ENCODE measurements at places on chromosomes 16 and 17. TPM values are rescaled to one million over a fixed set of nuclear protein-coding genes. Genes with fewer than 3 reads are reported as not detected.

- peaks cover 72% of the 10 kb centered on the region for H3K36me3 ChIP-seq
- DNase-seq: no peak
- H3K4me1 ChIP-seq: no peaks in the 10 kb centered on the region
- H3K27ac ChIP-seq: no peak overlapping the region
Observed at GRCh38 chr16:89749637-89750036, 28.3 kb downstream of the ZNF276 start.

DNA sequence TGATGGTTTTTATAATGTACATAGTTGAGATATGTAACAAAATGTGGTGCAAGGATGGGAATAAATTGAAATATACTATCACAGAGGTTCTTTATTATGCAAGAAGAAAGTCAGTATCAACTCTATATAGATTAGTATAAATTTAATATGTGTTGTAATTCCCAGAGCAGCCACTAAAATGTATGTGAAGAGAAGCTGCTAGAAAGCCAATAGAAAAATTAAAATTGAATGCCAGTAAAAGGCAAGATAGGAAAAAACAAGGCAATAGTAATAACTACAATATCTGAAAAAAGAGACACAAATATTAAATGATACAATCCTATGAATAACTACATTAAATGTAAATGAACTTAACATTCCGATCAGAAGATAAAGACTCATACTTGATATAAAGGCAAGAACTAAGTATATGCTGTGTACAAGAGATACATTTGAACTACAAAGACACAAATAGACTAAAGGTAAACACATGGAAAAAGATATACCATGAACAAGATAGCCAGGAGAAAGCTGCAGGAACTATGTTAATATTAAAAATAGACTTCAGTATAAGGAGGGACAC is 92.0 kb downstream of the ABCA8 start:
- no peaks in the 10 kb centered on the region for H3K4me1 ChIP-seq
- no peak overlapping the region for H3K27ac ChIP-seq
- H3K27me3 ChIP-seq: no peaks in the 10 kb centered on the region
- no peak for DNase-seq
- H3K4me3 ChIP-seq: no peak overlapping the region
- H3K36me3 ChIP-seq: 0 out of 2 replicates have a peak, but pooled peaks cover 3% of the 10 kb centered on the region

DNA sequence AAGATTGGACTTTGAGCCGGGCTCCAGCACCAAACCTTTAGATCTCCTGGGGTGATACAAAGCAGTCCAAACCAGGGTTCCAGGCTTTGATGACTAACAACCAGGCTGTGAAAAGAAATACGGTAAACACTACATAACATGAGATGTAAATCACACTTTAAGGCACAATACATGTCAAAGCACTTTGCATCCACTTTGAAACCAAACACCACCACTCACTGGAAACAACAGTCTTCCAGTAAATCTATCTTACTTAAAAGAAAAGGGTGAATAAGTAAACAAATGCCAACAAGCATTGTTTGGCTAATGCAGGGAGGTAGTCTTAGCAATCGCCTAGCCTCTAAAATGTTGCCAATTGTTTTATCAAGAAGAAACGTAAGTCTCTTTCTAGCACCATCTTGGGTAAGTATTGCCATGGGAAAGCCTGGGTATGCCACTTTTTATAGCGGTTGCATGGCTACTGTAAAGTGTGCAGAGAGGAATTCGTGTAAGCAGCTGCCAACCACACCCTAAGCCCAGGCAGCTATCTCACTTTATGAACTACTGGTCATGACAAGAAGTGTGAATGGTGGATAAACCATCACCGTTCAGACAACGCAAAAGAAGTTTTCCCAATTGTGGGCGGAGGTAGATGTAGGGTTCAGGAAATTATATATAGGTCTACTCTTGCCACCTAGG is 267.4 kb upstream of the PSMD7 start:
- no peak overlapping the region for H3K4me3 ChIP-seq
- H3K27ac ChIP-seq: no peak overlapping the region
- H3K27me3 ChIP-seq: peaks cover 63% of the 10 kb centered on the region
- no peaks in the 10 kb centered on the region for H3K36me3 ChIP-seq

DNA sequence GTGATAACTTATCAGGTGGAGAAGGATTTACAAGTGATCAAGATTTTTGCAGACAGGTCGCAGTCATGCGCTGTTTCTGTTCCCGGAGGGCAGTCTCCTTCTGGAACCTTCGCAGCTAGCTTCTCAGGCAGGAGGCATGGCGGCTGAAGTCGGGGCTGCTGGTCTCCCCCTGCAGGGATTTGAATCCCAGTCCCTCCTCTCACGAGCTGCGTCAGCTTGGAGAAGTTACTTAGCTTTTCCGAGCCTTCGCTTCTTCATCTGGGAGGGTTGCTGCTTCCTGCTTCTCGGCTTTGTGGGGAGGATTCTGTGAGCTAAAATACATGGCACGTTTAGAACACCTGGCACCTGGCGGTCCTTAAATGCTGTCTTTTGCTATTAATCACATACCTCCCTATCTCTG is 287.8 kb upstream of the FOXF1 start:
- peaks cover 61% of the 10 kb centered on the region for H3K27me3 ChIP-seq
- H3K4me1 ChIP-seq: no peaks in the 10 kb centered on the region
- H3K36me3 ChIP-seq: no peaks in the 10 kb centered on the region

- H3K4me3 ChIP-seq: no peak overlapping the region
- H3K4me1 ChIP-seq: no peaks in the 10 kb centered on the region
- no peak for DNase-seq
- H3K27ac ChIP-seq: no peak overlapping the region
- no peaks in the 10 kb centered on the region for H3K27me3 ChIP-seq
- H3K36me3 ChIP-seq: peaks cover 8% of the 10 kb centered on the region
Observed at GRCh38 chr17:61997664-61998063, 67.4 kb downstream of the MED13 start.

DNA sequence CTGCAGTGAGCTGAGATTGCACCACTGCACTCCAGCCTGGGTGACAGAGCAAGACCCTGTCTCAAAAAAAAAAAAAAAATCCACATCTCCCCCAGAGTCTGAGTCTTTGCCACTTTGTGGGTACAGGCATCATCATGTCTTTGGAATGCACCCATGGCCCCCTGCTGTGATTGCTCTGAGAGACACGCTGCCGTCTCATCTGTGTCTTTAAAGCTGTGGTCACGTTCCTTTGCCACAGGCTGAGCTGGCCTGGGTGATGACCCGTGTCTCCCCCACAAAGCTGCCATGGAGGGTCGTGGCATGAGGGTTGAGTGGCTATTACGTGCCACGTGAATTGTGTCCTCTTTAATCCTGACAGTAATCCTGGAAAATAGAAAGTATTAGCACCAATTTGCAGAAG is 20.2 kb downstream of the CRISPLD2 start:
- peak overlapping the region; percentile 17 for H3K27ac ChIP-seq
- no peaks in the 10 kb centered on the region for H3K27me3 ChIP-seq
- H3K36me3 ChIP-seq: no peaks in the 10 kb centered on the region
- DNase-seq: peak; percentile 37
- peaks cover 56% of the 10 kb centered on the region for H3K4me1 ChIP-seq

GRCh38 chr16:68898026-68898425 is 54.7 kb downstream of the TANGO6 start:
- no peak overlapping the region for H3K27ac ChIP-seq
- H3K4me3 ChIP-seq: no peak overlapping the region

DNA sequence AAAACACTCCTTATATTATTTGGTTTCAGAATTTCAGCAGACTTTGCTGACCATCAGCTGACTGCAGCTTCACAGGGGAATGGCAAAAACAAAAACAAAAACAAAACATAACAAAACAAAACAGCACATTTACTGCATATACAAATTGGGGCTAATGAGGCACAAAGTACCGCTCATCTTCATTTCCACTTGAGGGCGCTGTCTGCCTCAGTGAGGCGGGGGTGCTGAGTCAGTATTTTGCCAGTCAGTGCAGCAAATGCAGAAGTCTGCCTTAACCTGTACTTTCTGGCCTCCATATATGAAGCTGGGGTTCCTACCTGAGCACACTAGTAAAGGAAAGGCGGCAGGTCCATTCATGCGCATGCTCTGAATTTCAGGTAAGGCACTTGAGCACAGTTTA is 13.5 kb upstream of the DYNLRB2 start:
- DNase-seq: peak; percentile 8
- no peaks in the 10 kb centered on the region for H3K27me3 ChIP-seq
- no peak overlapping the region for H3K27ac ChIP-seq
- no peaks in the 10 kb centered on the region for H3K36me3 ChIP-seq
- no peaks in the 10 kb centered on the region for H3K4me1 ChIP-seq

- no peak for DNase-seq
- H3K4me3 ChIP-seq: peak overlapping the region; percentile 79
- peaks cover 8% of the 10 kb centered on the region for H3K4me1 ChIP-seq
- H3K36me3 ChIP-seq: peaks cover 9% of the 10 kb centered on the region
Observed at GRCh38 chr17:1830288-1830687, 483 bp downstream of the RPA1 start.

- no peak overlapping the region for H3K4me3 ChIP-seq
- no peak for DNase-seq
- H3K27me3 ChIP-seq: no peaks in the 10 kb centered on the region
Observed at GRCh38 chr16:65377195-65377594, 255.3 kb upstream of the CDH11 start.

DNA sequence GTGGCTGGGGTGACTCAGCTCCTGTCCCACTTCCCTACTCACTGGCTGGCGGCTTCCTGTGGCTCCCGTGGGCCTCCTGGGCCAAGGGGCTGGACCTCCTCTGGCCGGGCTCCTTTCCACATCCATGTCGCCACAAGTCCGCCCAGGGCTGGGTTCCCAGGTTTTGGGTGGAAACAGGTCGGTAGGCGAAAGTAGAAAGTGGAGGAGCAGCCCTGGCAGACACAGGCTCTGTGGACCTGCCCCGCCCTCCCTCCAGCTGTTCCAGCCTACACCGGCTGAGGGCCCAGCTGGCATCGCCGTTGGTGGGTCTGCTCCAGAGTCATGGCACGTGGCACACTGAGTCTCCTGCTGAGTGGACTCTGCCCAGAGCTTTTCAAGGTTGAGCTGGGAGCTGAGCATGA is 28.7 kb downstream of the GSE1 start:
- no peaks in the 10 kb centered on the region for H3K27me3 ChIP-seq
- no peaks in the 10 kb centered on the region for H3K36me3 ChIP-seq
- H3K4me3 ChIP-seq: no peak overlapping the region
- H3K4me1 ChIP-seq: peaks cover 25% of the 10 kb centered on the region

DNA sequence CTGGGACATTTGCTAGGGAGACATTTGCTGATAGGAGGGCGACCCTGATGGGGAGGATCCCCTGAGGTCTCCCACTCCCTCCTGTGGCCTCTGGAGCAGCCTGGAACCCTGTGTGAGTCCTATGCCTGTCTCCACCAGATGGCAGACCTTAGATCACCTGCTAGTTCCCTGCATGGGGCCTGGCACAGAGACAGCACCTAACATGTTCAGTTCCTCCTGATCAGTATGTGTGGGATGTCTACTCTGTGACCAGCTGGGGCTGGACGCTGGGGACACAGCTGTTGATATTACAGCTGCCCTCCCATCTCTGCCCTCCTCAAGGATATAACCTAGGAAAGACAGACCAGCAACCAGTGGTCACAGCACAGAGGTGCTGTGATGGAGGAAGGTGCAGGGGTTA is 1.1 kb upstream of the ADCY7 start:
- no peak overlapping the region for H3K4me3 ChIP-seq
- DNase-seq: peak; percentile 33
- no peaks in the 10 kb centered on the region for H3K36me3 ChIP-seq
- peak overlapping the region; percentile 70 for H3K27ac ChIP-seq

DNA sequence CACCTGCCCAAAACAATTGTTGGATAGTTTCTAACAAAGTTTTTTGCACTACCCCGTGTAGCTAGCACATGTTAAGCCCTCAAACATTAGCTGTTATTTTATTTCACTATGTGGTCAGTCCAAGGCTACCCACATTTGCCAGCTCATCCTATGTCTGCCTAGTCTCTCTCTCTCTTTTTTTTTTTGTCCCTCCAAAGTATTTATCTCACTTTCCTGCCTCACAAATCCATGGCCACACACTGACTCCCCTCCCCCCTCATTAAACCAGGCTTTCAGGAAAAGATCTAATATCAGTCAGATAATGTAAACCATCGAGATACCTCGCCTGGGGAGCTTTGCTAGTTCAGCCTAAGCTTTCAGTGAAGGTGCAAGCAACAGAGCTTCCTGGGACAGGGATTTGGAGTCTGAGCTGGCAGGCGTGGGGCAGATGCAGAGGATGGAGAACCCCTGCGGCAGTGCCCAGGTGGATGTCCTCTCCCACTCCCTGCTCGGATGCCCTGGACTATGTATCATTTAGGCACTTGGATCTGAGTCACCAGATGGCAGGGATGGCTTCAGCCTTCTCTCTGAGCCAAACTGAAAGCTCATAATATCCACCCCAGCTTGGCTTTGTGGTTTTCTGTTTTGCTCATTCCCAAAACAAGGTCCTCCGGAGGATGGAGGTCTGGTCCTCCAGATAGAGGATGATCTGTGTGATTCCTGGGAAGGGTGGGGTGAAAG is 73.7 kb upstream of the FOXF1 start:
- no peaks in the 10 kb centered on the region for H3K36me3 ChIP-seq
- no peak overlapping the region for H3K27ac ChIP-seq
- no peak overlapping the region for H3K4me3 ChIP-seq
- DNase-seq: no peak
- H3K27me3 ChIP-seq: peaks cover 60% of the 10 kb centered on the region

DNA sequence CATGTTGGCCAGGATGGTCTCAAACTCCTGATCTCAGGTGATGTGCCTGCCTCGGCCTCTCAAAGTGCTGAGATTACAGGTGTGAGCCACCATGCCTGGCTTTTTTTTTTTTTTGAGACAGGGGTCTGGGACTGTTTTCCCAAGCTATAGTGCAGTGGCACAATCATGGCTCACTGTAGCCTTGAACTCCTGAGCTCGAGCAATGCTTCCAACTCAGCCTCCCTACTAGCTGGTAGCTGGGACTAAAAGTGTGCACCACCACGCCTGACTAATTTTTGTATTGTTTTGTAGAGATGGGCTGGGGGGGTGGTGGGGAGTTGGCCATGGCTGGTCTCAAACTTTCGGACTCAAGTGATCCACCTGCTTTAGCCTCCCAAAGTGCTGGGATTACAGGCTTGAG is 36.1 kb upstream of the USP7 start:
- H3K4me1 ChIP-seq: peaks cover 2% of the 10 kb centered on the region
- H3K4me3 ChIP-seq: no peak overlapping the region
- DNase-seq: no peak

- no peaks in the 10 kb centered on the region for H3K36me3 ChIP-seq
- H3K4me3 ChIP-seq: no peak overlapping the region
- DNase-seq: no peak
Observed at GRCh38 chr17:66461343-66461995, 159.1 kb downstream of the PRKCA start.

DNA sequence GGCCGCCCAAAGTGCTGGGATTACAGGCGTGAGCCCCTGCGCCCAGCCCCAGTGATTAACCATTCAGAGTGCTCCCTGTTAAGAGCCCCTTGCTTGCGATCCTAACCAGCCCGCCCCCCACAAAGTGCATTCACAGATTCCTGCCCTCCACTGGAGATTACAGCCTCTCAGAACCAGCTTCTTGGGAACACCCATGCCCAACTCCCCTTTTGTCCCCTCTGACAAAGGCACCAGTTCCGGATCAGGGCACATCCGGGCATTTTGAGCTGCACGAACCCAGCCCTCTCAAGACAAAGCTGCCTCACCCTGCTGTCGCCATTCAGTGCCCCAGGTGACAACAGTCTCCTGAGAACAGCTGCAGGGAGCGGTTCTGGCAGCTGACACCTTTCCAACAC is 848 bp upstream of the KRT19 start:
- H3K4me1 ChIP-seq: peaks cover 49% of the 10 kb centered on the region
- DNase-seq: no peak
- H3K27me3 ChIP-seq: no peaks in the 10 kb centered on the region

GRCh38 chr17:76188213-76189016 is 47.4 kb upstream of the FOXJ1 start:
- DNase-seq: no peak
- H3K4me1 ChIP-seq: peaks cover 32% of the 10 kb centered on the region
- no peaks in the 10 kb centered on the region for H3K36me3 ChIP-seq
- no peak overlapping the region for H3K27ac ChIP-seq
- no peaks in the 10 kb centered on the region for H3K27me3 ChIP-seq

The CHST6 gene
- 17.9 TPM for total RNA-seq

The SLC12A3 gene
- not detected for total RNA-seq

The BRICD5 gene
- 9.8 TPM for total RNA-seq

The CCL8 gene
- total RNA-seq: not detected

The TBC1D3G gene
- total RNA-seq: not detected

The RNF227 gene
- total RNA-seq: 0.74 TPM

Measured in HCT116 (cell line).